T47D (cell line): ENCODE measurements at places on chromosomes 3 and 15.
A peak's percentile ranks its signal among the peaks of the same experiment; 100 is the strongest.

- DNase-seq: no peak
Observed at GRCh38 chr3:39385456-39386090, 2.4 kb downstream of the SLC25A38 start.

- no peak for DNase-seq
Observed at GRCh38 chr15:58552505-58553364, 120.9 kb downstream of the LIPC start.

DNA sequence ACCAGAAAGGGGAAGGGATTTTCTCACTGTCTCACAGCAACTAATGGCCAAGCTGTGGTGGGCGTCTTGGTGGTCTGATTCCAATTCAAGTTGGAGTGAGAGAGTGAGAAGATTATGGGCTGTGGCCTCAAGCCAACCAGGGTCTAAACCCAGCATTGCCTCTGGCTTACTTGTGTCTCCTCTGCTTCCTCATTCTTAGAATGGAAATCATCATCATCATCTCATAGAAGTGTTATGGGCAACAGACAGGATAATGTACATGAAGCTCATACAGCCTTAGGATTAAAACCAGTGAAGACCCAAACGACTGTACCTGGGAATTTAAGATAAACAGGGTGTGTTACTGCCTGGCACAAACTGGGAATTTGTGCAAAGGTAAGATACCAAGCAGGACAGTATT is 29.1 kb upstream of the IREB2 start:
- no peak for DNase-seq

- no peak for DNase-seq
Observed at GRCh38 chr15:83308671-83309070, 24.2 kb upstream of the BNC1 start.

DNA sequence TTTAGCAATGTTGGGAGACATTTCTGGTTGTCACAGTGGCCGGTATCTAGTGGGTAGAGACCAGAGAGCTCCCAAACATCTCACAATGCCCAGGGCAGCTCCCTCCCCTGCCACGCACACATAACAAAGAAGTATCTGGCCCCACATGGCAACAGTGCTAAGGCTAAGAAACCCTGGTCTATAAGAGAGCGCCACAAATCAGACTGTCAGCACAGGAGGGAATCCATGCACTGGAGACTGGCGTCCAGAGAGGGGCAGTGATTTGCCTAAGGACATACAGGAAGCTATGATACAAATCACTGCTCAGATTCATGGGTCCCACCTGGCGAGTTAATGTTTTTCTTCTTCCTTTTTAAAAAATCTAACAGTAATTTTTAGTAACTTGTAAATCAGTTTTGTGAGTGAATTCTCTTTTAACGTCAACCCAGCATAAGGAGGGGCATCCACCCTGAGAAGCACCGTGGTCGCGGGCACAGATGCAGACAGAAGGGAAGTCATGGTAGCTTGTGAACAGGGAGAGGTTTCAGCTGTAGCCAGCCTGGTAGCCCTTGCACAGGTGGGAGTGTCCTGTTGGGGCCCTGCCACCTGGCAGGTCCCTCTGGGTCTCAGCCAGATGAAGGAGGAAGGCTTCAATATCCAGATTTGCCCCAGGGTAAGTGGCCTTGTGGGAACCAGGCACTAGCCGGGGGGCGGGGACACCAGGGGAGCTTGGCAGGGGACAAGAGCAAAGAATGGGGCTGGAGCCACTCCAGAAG is 8.7 kb downstream of the ISG20 start:
- DNase-seq: peak; percentile 69

GRCh38 chr3:183306798-183307671 is 54.0 kb downstream of the B3GNT5 start:
- peak; percentile 75 for DNase-seq

DNA sequence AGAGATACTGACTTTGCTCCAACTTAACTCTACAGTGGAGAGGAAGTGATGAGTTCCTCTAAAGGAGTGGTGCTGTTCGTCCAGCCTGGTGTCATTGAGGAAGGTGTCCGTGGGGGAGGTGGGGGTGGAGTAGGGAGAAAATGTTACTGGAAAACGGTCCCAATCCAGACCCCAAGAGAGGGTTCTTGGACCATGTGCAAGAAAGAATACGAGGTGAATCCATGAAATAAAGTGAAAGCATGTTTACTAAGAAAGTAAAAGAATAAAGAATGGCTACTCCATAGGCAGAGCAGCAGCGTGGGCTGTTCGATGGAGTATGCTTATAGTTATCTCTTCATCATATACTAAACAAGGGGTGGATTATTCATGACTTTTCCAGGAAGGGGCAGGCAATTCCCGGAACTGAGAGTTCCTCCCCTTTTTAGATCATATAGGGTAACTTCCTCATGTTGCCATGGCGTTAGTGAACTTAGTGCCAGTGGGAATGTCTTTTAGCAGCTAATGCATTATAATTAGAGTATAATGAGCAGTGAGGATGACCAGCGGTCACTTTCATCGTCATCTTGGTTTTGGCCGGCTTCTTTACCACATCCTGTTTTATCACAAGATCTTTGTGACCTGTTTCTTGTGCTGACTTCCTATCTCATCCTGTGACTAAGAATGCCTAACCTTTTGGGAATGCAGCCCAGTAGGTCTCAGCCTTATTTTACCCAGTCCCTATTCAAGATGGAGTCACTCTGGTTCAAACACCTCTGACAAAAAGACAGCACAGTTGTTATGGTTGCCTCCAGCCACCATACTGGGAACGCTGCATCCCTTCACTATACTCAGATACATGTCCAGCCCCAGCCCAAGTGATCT is 38.6 kb downstream of the CLEC3B start:
- no peak for DNase-seq

- DNase-seq: no peak
Observed at GRCh38 chr3:141181819-141182218, 49.8 kb upstream of the PXYLP1 start.

DNA sequence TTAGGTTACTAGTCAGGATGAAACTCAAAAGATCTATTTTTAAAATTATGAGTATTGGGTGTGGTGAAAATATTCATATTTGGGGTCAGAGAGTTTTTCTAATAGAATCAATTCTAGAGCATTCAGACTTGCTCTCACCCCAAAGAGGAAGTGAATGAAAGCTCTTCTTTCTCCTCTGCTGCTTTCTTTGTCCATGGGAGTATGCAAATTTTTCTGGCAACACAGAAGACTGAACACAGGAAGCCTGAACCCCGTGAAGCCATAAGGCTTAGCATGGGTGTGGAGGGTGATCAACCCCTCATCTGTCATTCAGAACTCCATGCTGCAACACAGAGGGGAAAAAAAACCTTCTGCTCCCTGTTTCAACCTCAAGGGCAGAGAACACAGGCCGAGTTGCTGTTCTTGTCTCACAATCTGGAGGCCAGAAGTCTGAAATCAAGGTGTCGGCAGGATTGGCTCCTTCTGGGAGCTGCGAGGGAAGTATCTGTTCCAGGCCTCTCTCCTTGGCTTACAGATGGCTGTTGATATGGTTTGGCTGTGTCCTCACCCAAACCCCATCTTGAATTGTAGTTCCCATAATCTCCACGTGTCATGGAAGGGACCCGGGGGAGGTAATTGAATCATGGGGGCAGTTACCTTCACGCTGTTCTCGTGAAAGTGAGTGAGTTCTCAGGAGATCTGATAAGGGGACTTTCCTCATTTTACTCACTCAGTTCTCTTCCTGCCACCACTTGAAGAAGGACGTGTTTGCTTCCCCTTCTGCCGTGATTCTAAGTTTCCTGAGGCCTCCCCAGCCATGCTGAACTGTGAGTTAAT is 33.7 kb upstream of the CD47 start:
- no peak for DNase-seq

DNA sequence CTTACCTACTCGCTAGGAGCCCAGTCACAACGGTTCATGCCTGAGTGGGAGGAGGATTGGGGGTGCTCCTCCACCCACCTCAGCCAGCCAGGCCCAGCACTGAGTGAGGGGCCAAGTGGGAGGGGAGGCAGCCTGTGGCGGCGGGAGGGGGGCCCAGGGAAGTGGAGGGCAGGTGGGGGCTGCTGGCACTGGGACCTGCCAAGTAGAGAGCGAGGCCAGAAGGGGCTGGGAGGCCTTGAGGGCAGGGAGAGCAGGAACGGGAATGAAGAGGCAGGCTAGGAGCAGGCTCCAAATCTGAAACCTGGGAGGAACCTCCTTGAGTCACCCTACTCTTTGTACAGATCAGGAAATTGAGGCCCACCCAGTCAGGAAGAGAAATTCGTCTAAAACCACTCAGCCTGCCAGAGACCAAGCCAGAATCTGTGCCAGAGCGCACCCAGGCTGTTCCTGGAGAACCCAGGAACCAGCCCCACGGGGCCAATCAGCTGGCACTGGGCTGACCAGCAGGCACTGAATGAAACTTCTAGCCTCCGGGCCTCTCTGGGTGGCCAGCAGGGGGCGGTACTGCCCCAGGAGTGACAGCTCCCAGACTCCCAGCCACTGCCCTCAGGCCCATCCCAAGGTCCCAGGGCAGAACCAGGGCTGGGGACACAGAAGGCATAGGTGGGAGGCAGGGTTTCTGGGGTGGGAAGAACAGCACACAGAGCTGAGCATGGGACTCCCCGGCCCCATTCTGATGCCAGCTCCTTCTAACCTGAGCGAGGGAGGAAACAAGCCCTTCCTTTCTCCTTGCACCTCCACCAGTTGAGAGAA is 14.8 kb upstream of the CYP11A1 start:
- DNase-seq: peak; percentile 85

DNA sequence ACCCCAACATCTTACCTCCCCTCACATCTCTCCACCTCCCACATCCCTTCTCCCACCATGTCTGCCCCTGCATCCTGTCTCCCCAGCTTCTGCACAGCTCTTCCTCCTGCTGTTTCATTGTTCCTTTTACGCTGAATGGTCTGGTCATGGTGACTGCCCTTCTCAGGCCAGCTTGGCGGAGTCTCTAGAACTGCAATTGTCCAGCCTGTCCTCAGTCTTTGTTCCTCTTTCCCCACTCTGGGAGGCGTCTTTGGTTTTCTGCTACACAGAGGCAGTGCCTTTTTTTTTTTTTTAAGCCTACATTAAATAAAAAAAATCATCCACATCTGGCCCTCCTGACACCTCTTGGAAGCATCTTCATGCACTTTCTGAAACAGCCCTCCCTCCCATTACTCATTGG is 49.1 kb upstream of the SEC22A start:
- DNase-seq: no peak

DNA sequence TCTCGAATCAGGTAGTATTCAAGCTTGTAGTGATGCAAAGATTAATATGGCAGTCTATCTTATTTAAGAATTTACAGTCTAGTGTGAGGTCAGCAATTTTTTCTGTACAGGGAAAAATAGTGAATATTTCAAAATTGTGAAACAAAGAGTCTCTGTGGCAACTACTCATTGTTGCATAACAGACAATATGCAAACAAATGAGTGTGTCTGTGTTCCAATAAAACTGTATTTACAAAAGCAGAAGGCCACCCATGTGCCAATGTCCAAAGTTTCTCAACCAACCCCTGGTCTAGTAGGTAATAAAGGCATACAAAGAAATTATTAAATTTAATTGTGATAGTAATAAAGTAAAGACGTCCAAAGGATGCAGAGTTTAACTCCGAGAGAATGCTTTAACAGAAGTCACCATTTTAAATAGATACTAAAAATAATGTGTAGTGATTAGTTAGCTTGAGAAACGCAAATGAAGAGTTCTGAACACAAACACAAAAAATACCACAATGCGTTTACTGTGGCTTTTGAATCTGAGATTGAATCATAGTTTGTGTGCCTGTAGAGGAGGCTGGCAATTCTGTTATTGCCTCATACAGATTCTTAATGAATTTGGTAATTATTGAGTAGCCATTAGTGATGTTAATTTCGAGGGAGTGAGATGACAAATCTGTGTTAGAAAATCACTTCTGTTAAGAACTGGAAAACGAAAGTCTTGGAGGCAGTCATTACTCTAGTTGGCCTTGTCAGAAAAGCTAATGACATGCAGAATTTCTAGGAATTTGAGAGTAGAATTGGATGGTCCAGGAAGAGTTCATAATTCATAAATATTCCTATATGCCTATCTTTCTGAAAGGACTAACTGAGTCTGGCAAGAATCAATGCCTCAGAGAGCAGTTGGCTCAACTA is 48.7 kb downstream of the CADM2 start:
- DNase-seq: no peak

GRCh38 chr3:129461461-129462146 is 21.6 kb downstream of the IFT122 start:
- no peak for DNase-seq
